Thoracic aorta (tissue), 2 donors: ENCODE measurements at places on chromosomes 7 and 10. TPM values are rescaled to one million over a fixed set of nuclear protein-coding genes. Genes with fewer than 3 reads are reported as not detected.

The LRRC18 gene
- total RNA-seq = not detected

The STMP1 gene
- total RNA-seq = 48.5 TPM

The SSC4D gene
- total RNA-seq = 3.2 TPM

The GRM3 gene
- total RNA-seq = not detected

The CYP2C19 gene
- total RNA-seq = not detected

The CASD1 gene
- 12.3 TPM for total RNA-seq

The TBRG4 gene
- total RNA-seq = 67.1 TPM

GRCh38 chr7:117458977-117459583 is 20.7 kb upstream of the CFTR start:
- no peak overlapping the region for H3K4me3 ChIP-seq
- DNase-seq = no peak
- no peak overlapping the region for H3K27ac ChIP-seq
- H3K27me3 ChIP-seq = no peaks in the 10 kb centered on the region
- H3K36me3 ChIP-seq = no peaks in the 10 kb centered on the region
- H3K4me1 ChIP-seq = no peaks in the 10 kb centered on the region

DNA sequence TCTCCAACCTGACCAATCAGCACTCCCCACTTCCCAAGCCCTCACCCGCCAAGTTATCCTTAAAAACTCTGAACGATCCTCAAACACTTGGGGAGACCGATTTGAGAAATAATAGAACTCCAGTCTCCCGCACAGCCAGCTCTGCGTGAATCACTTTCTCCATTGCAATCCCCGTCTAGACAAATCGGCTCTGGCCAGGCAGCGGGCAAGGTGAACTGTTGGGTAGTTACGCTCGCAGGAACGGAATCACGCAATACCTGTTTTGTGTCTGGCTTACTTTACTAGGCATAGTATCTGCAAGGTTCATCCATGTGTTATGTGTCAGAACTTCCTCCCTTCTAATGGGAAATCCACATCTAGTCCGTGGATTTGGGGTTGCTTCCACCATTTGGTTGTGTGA is 271.7 kb downstream of the ZMYND11 start:
- no peaks in the 10 kb centered on the region for H3K27me3 ChIP-seq
- H3K4me1 ChIP-seq = no peaks in the 10 kb centered on the region
- peaks cover 10% of the 10 kb centered on the region for H3K36me3 ChIP-seq
- H3K4me3 ChIP-seq = no peak overlapping the region

GRCh38 chr10:35600193-35600592 is 4.9 kb upstream of the GJD4 start:
- no peak overlapping the region for H3K4me3 ChIP-seq
- H3K27me3 ChIP-seq = no peaks in the 10 kb centered on the region
- H3K36me3 ChIP-seq = no peaks in the 10 kb centered on the region
- no peak for DNase-seq
- no peaks in the 10 kb centered on the region for H3K4me1 ChIP-seq

DNA sequence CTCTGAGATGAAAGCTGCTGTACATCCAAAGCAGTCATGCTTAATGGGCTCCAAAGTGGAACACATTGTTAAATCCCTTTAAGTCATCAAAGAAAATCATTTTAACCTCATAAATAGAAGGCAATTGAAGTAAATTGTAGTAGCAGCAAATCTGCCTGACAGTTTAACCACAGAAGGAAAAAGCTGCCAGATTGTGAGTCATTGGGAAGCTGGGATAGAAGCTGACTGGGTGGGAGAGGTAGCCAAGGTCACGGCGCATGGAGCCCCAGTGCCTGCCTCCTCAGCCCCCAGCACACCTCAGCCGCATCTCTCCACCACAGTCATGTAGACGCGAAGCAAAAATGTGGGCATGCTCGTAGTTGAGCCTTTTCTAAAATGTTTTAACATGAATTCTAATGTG is 44.0 kb downstream of the TARP start:
- H3K4me1 ChIP-seq = no peaks in the 10 kb centered on the region
- H3K4me3 ChIP-seq = no peak overlapping the region
- peaks cover 16% of the 10 kb centered on the region for H3K36me3 ChIP-seq
- H3K27me3 ChIP-seq = no peaks in the 10 kb centered on the region
- DNase-seq = no peak

DNA sequence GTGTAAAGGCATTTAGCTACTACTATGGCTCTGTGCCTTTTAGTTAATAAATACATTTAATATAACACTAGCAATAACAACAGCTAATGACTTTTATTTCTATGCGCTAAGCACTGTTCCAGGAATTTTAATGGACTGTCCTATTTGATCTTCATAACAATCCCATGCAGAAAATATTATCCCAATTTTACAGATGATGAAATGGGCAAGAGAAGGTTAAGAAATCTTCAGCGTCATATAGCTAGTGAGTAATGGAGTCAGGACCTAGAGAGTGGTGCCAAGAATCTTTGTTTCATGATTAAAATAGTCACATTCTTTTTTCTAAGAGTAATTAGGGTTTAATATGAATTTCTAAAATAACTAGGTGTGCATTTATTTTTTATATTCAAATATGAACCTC is 32.4 kb downstream of the ACTA2 start:
- H3K4me1 ChIP-seq = peaks cover 6% of the 10 kb centered on the region
- no peak overlapping the region for H3K4me3 ChIP-seq
- no peaks in the 10 kb centered on the region for H3K27me3 ChIP-seq
- no peaks in the 10 kb centered on the region for H3K36me3 ChIP-seq

GRCh38 chr7:98399890-98400541 is 874 bp downstream of the BAIAP2L1 start:
- DNase-seq = no peak
- no peaks in the 10 kb centered on the region for H3K36me3 ChIP-seq
- H3K4me1 ChIP-seq = peaks cover 10% of the 10 kb centered on the region
- H3K4me3 ChIP-seq = peak overlapping the region; percentile 77

GRCh38 chr7:22934023-22934422 is 79.9 kb downstream of the HYCC1 start:
- no peak overlapping the region for H3K4me3 ChIP-seq
- H3K4me1 ChIP-seq = peaks cover 24% of the 10 kb centered on the region
- H3K27me3 ChIP-seq = no peaks in the 10 kb centered on the region
- H3K27ac ChIP-seq = peak overlapping the region; percentile 72
- no peak for DNase-seq

- peaks cover 5% of the 10 kb centered on the region for H3K4me1 ChIP-seq
- H3K36me3 ChIP-seq = no peaks in the 10 kb centered on the region
- no peak overlapping the region for H3K4me3 ChIP-seq
- no peaks in the 10 kb centered on the region for H3K27me3 ChIP-seq
Measured at GRCh38 chr10:23067939-23068775, 27.2 kb upstream of the MSRB2 start.

DNA sequence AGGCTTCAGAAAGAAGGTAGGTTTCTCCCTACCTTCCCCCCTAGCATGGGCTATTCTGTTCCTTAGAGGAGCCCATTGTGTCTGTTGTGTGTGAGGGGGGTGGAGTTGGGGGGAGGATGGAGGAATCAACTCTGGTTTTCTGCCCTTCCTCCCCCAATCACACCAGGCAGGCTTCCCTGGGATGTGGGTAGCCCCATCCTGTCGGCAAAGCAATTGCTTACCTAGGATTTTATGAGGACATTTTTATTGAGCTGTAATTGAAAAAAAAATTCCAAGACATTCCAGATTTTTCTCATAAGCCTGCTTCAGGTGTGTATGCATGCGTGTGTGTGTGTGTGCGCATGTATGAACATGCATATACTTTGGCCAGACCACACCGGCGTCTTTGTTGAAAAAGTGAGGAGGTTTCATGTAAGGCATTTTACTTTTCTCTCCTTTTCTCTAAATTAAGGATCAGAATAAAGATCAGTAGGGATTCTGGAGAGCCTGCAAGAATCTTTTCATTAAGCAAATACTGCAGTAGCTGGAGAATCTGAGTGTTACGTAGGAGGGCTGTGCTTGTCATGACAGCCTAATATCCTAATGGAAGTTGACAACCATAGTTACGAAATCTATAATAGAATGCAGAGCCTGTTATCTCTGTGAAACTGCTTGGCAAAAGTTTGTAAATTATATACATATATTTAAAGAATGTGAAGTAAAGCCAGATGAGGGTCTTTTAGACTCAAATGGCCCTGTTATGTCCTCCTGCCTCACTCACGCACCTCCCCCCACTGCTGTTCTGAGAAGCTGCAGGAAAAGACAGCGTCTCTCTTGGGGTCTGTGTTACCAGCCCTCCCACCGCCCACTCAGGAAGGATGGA is 27.3 kb upstream of the SAMD8 start:
- no peaks in the 10 kb centered on the region for H3K4me1 ChIP-seq
- H3K27me3 ChIP-seq = no peaks in the 10 kb centered on the region
- no peak overlapping the region for H3K4me3 ChIP-seq
- no peak for DNase-seq
- H3K27ac ChIP-seq = no peak overlapping the region

DNA sequence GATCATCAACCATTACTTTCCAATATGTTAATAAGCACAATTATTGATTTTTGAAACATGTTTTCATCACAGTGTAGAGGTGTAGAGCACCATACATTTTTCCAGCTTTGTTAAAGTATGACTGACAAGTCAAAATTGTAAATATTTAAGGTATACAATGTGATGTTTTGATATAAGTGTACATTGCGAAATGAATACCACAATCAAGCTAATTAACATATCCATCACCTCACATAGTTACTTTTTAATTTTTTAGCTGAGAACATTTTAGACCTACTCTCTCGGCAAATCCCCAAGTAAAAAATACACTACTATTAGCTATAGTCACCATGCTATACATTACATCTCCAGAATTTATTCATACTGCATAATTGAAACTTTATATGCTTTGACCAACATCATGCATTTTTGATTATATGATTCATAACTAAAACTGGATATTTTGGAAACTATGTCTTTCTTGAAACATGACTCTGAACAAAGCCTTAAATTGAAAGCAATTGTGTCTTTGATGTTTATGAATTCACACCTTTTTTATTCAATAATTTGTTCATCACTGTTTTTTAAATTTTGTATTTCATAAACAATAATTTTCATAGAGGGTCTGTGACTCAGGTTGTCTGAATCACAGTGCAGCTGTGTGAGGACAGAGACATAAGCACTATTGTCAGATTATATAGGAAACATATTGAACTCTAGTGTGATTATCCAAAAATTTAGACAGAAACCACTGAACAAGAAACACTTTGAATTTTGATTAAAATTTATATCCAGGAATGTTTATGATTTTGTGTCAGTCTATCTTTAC is 486.1 kb downstream of the SEMA3D start:
- H3K27me3 ChIP-seq = no peaks in the 10 kb centered on the region
- H3K4me3 ChIP-seq = no peak overlapping the region
- H3K4me1 ChIP-seq = peaks cover 19% of the 10 kb centered on the region
- H3K36me3 ChIP-seq = no peaks in the 10 kb centered on the region

DNA sequence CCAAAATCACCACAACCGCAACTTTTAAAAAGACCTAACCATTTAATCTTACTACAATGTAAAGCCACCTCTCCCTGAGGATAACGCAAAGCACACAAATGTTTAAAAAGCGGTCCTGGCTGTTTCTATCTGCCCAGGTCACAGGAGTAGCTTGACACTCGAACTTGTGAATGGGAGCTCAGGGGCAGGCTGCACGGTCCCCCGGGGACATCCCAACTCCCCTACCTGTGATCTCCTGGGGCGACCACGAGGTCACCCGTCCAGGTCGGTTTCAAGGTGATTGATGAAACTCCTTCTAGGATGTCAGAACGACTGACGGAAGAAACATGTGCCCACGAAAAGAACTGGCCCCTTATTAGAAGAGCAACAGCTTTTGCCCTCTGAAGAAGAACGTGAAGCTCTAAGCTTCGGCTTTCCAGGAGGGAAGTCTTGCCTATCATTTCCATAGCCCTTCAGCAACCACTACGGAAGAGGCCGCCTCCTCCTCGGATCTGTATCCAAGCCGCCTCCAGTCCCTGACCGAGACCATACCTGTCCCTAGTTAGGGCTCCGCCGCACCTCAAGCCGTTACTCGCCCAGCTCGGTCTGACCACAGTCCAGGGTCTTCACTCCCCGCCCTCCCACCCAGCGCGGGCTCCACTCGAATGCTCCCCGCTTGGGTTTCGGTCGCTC is 459 bp downstream of the CYCS start:
- no peak for DNase-seq
- peak overlapping the region; percentile 80 for H3K4me3 ChIP-seq
- H3K27ac ChIP-seq = peak overlapping the region; percentile 86
- H3K36me3 ChIP-seq = peaks cover 7% of the 10 kb centered on the region
- no peaks in the 10 kb centered on the region for H3K27me3 ChIP-seq

DNA sequence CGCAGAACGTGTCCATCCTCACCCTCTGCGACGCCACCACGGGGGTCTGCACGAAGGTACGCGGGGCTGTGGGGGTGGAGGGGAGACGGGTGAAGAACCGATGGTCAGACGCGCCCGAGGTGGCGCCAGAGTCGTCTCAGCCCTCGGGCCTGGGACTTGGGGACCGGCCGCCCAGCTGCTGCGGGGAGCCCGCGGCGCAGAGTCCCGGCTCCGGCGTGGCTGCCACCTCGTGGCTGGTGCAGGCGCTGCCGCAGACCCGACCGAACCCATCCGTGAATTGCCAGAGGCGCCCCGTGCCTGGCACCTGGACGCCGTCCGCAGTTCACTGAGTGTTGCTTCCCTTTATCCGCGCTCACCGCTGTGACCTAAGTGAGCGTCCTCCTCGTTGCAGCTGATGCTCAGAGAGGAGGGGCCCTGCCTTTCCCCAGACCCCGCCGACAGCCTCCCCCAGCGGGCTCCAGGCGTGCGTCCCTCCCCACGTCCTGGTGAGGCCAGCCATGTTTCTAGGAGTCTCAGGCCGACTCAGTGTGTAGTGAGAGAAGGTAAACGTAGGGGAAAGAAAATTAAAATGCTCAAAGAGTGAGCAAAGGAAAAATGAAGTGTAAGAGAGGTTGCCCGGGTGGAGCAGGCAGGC is 208.7 kb downstream of the PAXIP1 start:
- no peaks in the 10 kb centered on the region for H3K27me3 ChIP-seq
- H3K27ac ChIP-seq = no peak overlapping the region

DNA sequence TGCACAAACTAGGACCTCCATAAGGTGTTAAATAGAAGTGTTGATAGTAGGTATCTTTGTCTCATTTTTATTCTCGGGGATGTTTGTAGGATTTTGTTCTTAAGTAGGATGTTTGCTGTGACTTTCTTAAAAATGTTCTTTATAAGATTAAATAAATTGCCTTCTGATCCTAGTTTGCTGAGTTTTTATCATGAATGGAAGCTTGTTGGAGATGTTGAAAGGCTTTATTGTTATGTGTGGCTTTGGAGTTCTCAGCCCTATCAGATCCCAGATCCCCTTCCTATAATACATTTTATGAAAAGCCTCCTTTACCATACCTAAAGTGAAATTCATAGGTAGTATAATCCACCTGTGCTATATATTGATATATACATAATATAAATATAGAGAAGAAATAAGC is 40.1 kb downstream of the NHLRC2 start:
- no peak for DNase-seq
- H3K36me3 ChIP-seq = no peaks in the 10 kb centered on the region
- no peak overlapping the region for H3K27ac ChIP-seq
- no peaks in the 10 kb centered on the region for H3K27me3 ChIP-seq
- H3K4me3 ChIP-seq = no peak overlapping the region
- H3K4me1 ChIP-seq = peaks cover 22% of the 10 kb centered on the region

- no peak for DNase-seq
- no peak overlapping the region for H3K27ac ChIP-seq
- no peaks in the 10 kb centered on the region for H3K4me1 ChIP-seq
- no peak overlapping the region for H3K4me3 ChIP-seq
Measured at GRCh38 chr7:149081914-149082313, 8.6 kb downstream of the ZNF786 start.
